ENCODE measurements at places on chromosomes 3 and 15.

DNA sequence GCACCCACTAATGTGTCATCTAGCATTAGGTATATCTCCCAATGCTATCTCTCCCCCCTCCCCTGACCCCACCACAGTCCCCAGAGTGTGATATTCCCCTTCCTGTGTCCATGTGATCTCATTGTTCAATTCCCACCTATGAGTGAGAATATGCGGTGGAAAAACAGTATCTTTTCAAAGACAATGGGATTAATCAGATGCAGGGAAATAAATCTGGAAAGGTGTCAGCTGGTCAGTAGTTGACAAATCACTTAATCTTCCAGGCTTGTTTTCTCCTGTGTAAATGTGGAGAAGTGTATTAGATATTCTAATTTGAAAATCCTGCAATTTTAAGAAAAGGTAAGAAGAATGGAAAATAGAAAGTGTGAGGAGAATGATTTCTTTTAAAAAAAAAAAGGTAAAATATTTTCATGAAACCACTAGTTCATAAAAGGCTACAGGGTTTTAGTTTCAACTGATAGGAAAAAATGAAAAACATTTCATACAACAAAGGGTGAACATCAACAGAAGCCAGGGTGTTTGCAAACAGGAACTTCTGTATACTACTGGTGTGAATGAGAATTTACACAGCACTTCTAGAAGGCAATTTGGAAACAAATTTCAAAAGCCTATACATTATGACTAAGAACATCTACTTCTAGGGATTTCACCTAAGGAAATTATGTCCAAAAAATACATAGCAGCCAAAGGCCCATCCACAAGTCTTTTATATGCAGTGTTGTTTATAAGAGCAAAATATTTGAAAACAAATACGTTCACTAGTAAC lies 113.5 kb downstream of the CBLB start:
- no peak for DNase-seq

DNA sequence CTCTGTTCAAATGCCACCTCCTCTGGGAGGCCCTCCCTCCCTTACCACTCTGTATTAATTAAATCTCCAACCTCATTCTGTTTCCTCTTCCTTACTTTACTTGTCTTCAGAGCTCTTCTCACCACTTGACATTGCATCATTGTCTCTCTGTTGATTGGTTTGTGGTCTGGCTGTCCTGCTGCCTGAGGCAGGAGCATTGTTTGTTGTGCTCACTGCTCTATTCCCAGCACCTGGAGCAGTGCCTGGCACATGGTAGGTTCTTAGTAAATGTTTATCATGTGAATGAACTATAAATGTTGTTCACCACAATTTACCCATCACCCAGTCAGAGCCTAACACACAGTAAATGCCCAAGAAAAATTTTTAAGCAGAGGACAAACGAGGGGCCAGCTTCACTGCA lies 6.7 kb upstream of the BFSP2 start:
- no peak for DNase-seq

GRCh38 chr3:192129586-192129985 lies 597.8 kb downstream of the FGF12 start:
- DNase-seq, result no peak

DNA sequence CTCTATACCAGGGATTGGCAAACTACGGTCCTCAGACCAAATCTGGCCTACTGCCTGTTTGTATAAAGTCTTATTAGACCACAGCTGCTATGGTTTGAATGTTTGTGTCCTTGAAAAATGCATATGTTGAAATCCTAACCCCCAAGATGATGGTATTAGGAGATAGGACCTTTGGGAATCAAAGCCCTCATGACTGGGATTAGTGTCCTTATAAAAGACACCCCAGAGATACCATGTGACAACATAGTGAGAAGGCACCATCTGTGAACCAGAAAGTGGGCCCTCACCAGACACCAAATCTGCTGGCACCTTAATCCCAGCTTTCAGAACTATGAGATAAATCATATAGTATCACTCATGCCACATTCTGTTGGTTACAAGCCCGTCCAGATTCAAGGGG lies 7.4 kb downstream of the HMCES start:
- no peak for DNase-seq

DNA sequence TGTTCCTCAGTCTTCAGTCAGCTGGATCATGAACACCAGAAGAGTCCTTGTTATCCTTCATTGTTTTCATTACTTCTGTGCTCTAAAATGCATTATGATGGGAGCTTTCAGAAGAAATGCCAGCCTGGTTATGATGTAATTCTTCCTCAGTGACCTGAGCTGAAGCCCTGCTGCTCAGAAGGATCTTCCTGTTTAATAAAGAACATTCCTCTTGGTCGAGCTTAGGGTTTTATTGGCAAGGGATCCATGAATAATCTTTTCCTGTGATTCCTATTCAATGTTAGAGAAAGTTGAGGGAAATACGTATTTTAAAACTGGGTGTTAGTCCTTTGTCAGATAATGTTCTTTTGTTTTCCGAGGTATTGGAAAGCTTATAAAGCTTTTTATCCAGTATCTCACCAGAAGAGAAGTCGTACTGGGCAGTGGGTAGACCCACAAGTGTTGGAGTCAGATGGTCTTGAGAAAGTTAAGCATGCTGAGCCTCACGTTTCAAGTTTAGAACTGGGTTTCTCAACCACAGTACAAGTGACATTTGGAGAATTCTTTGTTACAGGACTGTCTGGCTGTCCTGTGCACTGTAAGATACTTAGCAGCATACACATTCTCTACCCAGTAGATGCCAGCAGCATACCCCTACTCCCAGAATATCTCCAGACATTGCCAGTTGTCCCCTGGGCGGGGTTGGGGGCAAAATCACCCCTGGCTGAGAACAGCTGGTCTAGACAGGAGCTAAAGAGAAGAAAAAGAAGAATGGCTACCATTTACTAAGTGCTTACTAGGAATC lies 212.3 kb upstream of the BHLHE40 start:
- no peak for DNase-seq

DNA sequence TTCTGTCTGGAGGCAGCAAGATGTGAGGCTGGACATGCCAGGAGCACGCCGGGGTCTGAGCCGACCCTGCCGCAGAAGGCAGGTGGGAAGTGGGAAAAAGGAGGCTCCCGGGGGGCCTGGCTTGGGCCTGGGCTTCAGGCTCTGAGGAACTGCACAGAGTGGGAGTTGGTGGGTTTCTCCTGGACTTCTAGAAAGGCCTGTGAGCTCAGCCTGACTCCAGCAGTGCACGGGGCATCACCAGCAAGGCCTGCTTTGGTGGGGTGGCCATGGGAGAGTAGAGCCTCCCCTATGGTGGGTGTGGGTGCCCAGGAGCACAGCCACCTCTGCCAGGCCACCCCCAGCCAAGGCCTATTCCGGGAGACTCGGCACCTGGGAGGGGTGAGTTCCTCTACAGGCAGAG lies 18.1 kb upstream of the SLC41A3 start:
- DNase-seq, result no peak

- DNase-seq, result no peak
Measured at GRCh38 chr3:159260049-159260662, 458.3 kb downstream of the MFSD1 start.

GRCh38 chr3:36954452-36955134 lies 9.7 kb upstream of the TRANK1 start:
- DNase-seq, result no peak

DNA sequence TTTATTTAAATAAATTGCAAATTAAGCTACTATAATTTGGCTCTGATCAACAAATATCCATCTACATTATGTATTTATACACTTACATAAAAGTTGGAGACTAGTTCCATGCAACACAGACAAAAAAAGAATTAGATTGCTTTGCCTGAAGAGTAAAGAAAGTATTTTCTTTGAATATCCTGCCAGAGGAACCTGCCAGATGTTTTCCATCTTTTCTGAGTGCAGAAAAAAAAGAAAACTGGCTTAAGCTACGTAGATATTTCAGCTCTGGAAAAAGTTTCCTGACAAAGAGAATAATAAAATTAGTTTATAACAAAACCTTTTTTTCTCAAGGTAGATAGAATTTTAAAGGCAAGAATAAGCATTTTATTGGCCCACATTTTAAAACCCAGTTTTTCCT lies 607.5 kb upstream of the NAALADL2 start:
- no peak for DNase-seq

DNA sequence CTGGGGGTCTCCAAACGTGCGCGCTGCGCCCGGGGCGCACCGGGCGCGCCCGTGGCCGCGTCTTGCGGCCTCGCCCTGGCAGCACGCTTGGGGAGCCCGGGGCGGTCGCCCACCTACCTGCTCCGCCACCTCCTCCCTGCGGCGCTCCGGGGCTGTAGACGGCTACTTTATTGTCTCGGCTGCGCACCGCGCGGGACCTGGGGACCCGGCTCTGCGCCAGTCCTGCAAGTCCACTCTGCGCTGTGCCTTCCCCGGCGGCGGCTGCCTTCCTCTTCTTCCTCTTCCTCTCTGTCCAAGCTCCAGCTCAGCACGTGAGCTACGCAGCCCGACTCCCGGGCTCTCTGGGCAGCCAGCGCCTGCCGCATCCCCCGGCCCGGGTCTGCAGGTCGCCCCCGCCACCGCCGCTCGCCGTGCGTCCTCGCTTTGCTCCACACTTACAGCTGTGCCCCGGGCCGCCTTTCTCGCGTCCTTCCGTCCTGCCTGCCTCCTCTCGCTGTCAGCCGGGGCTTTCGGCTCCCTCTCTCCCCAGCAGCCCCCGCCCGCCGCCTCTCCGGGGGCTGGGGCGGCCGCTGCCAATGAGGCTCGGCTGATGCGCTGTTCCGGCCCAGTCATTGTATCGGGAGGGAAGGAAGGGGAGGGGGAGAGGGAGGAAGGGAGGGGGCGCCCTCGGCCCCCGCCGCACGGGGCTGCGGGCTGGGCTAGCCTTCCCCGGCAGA lies 156.4 kb upstream of the FRMD4B start:
- no peak for DNase-seq

GRCh38 chr3:162152636-162153035 lies 656.0 kb downstream of the OTOL1 start:
- DNase-seq, result no peak

DNA sequence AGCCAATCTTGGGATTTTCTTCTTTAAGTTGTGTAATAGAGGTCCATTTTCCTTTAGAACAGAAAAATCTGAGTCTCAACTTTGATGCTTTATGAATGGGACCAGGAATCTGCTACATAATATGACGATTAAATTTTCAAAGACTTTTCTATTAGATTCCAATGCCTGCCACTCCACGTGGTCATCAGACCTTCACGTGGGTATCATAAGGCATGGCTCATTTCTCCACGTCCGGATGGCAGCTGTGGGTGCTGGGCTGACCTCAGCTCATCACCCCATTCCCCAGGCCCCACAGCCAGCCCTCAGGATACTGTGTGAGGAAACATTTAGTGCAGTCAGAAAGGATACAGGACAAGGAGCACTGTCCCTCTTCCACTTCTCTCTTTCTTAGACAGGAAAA lies 159.7 kb downstream of the SEMA6D start:
- DNase-seq, result no peak

DNA sequence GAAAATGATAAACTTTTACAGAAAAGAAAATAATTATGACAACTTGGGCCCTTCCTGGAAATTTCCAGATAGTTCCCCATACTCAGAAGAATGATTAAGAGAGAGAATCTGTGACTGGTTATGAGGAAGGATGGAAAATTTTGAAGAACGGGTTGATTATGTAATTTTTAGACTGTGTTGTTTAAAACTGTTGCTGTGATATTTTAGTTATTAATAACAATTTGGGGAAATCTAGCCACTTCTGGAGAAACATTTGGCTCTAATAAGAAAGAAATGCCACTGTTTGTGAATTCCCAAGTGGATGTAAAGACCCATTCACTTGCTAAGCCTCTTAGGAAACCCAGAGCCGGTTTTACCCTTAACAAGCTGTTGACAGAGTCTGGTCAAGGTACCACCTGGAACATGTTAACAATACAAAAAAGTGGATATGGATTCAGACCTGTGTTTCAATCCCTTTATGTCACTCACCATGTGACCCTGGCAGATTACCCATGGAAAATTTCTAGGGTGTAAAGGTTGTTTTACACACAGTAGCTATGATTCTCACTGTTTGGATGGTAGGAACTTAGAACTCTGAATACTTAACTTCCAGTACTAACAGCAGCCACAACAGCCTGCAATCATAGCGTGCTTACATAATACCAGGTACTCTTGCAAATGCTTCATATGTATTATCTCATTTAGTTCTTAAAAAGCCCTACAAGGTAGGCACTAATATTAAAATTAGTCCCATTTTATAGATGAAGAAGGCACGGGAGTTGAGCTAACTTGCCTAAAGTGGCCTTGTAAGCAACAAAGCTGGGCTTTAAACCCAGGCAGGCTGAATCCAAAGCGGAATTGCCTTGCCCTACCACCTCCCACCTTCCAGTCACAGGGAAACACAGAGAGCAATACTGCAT lies 32.0 kb downstream of the ZBTB38 start:
- DNase-seq, result no peak

All from stimulated activated naive CD4-positive, alpha-beta T cell treated with Interleukin-2 at 50 U/mL for 16 hours (primary cell).